ENCODE measurements at places on chromosomes 11 and 22. TPM values are rescaled to one million over a fixed set of nuclear protein-coding genes. Genes with fewer than 3 reads are reported as not detected.
A peak's percentile ranks its signal among the peaks of the same experiment; 100 is the strongest.

The TCF20 gene
- 26.1 TPM for total RNA-seq

The PES1 gene
- total RNA-seq: 29.6 TPM

- DNase-seq: peak; percentile 35
These were observed 26.4 kb downstream of the AMOTL1 start for GRCh38 chr11:94794287-94795168.

DNA sequence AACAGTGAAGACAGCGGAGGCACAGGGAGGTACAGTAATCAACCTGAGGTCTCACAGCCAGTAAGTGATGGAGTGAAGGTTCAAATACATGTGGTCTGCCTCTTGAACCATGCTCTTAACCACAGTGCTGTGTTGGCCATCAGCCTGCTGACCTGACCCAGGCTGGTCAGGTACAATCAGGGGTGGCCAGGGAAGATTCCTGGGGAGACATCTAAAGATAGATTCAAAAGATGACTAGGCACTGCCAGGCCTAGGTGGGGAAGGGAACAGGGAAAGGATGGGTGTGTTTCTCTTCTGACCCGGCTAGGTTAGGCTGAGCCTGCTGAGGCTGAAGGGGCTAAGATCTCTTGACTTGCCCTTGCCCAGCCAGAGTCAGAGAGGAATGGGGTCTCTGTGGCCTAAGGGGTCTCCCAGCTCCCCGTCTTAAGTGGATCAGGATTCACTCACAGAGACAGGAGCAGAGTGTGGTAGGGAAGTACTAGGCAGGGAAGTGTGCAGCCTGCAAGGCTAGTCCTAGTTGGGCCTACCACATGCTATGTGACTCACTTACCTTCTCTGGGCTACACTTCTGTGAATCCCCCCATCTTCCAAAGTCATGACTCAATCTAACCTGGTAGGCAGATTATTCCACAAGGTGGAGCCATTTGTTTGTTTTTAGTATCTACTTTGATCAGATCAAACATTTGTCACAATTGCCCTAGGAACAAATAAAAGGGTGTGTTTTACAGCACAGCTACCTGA is 10.4 kb upstream of the SREBF2 start:
- no peak for DNase-seq

DNA sequence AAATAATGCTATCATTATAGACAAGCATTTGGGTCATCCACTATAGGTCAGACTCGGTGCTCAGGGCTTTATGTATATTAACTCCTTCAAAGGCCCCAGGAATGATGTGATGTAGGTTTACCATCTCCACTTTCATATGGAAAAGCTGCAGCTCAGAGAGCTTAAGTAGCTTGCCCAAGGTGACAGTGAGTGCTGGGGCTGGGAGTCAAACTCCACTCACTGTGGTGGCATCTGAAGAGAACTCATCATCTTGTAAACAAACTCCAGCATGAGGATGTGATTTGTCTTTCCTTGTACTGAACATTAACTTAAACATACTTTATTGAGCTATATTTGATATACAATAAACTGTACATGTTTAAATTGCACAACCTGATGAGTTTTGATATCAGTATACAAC is 25.4 kb downstream of the TENM4 start:
- no peak for DNase-seq

Measured in skin of body (tissue), 3 donors.